Smooth muscle cell of bladder (primary cell): ENCODE measurements at places on chromosomes 5 and 9. TPM values are rescaled to one million over a fixed set of nuclear protein-coding genes. Genes with fewer than 3 reads are reported as not detected.

The ANKRD55 gene
- not detected in 2 replicates for total RNA-seq

The QRFP gene
- total RNA-seq = not detected in 2 replicates

The CARTPT gene
- total RNA-seq = not detected in 2 replicates

The TMEM252 gene
- total RNA-seq = not detected in 2 replicates

The STPG3 gene
- total RNA-seq = not detected in 2 replicates

The PCDHA2 gene
- total RNA-seq = under 0.01 and 0.09 TPM in 2 replicates

The SLC23A1 gene
- total RNA-seq = under 0.01 TPM in 1 of 2 replicates, not detected in the other

The FCHSD1 gene
- total RNA-seq = 15.4 and 19.0 TPM in 2 replicates

The OLFM1 gene
- 3.9 and 5.5 TPM in 2 replicates for total RNA-seq

The ACTL7B gene
- total RNA-seq = 0.09 TPM in 1 of 2 replicates, not detected in the other

The AIF1L gene
- under 0.01 TPM in 2 replicates for total RNA-seq

The DDX41 gene
- 88.7 and 149 TPM in 2 replicates for total RNA-seq

The FBXO10 gene
- 9.2 and 13.0 TPM in 2 replicates for total RNA-seq

The INVS gene
- total RNA-seq = 26.7 and 32.3 TPM in 2 replicates

The CNTNAP3B gene
- total RNA-seq = 1.3 and 6.4 TPM in 2 replicates

The CWC27 gene
- total RNA-seq = 12.2 and 13.4 TPM in 2 replicates

The FRMD3 gene
- total RNA-seq = 0.14 and 0.18 TPM in 2 replicates

The UGT3A2 gene
- total RNA-seq = not detected in 2 replicates

The PCDHB5 gene
- 0.57 and 1.4 TPM in 2 replicates for total RNA-seq

The CEP78 gene
- 4.8 and 9.5 TPM in 2 replicates for total RNA-seq

The SYK gene
- under 0.01 TPM in 2 replicates for total RNA-seq

The BHMT2 gene
- total RNA-seq = 3.4 and 6.6 TPM in 2 replicates

The WDR31 gene
- 1.8 and 3.4 TPM in 2 replicates for total RNA-seq

The F12 gene
- 0.18 and 0.28 TPM in 2 replicates for total RNA-seq

The PCDHB6 gene
- total RNA-seq = under 0.01 and 0.09 TPM in 2 replicates

The LCN6 gene
- total RNA-seq = not detected in 2 replicates

The RASGEF1C gene
- total RNA-seq = not detected in 2 replicates

The ADGRD2 gene
- total RNA-seq = not detected in 2 replicates

The LEAP2 gene
- 0.14 and 0.37 TPM in 2 replicates for total RNA-seq
